ENCODE measurements at places on chromosomes 12 and 14. TPM values are rescaled to one million over a fixed set of nuclear protein-coding genes. Genes with fewer than 3 reads are reported as not detected.

The FAM181A gene
- total RNA-seq, result not detected

The MYL2 gene
- not detected for total RNA-seq

The TMPRSS12 gene
- not detected for total RNA-seq

The KRT4 gene
- not detected for total RNA-seq

The CREBL2 gene
- total RNA-seq, result 48.9 TPM

The TBX5 gene
- not detected for total RNA-seq

The EIF2B1 gene
- total RNA-seq, result 42.3 TPM

The COX6A1 gene
- total RNA-seq, result 480 TPM

The ASIC1 gene
- 1.4 TPM for total RNA-seq

The PRIMA1 gene
- not detected for total RNA-seq

The ABCD2 gene
- total RNA-seq, result under 0.01 TPM

The CCDC196 gene
- total RNA-seq, result not detected

The PPP4R4 gene
- not detected for total RNA-seq

The SLCO1B1 gene
- total RNA-seq, result not detected

The KLRC3 gene
- total RNA-seq, result not detected

The ITPK1 gene
- total RNA-seq, result 21.4 TPM

The KRT8 gene
- 3.3 TPM for total RNA-seq

The CLEC12A gene
- not detected for total RNA-seq

All from aortic smooth muscle cell (primary cell).